Esophagus squamous epithelium (tissue), 5 donors: ENCODE measurements at places on chromosomes 5 and 9.

GRCh38 chr5:117803533-117803932 lies 1184.8 kb downstream of the DTWD2 start:
- DNase-seq: no peak

DNA sequence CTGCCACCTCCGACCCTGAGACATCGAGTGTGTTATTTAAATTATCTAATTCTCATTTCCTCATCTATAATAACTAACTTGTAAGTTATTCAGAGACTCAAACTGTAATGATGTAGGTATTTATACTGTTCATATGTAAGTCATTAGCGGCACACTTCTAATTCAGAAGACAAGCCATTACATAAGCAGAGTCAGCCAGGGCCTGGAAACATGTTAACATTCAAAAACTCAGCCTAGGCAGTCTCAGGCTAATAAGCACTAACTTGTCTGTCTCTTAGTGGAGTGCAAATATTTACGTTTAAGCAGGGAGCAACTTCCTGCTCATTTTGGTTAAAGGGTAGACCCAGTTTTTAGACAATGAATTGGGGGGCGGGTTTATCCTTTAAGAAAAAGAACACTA lies 598.4 kb downstream of the ACTL7B start:
- DNase-seq: no peak

- DNase-seq: no peak
These were observed 51.0 kb downstream of the IRF1 start for GRCh38 chr5:132439521-132440089.

DNA sequence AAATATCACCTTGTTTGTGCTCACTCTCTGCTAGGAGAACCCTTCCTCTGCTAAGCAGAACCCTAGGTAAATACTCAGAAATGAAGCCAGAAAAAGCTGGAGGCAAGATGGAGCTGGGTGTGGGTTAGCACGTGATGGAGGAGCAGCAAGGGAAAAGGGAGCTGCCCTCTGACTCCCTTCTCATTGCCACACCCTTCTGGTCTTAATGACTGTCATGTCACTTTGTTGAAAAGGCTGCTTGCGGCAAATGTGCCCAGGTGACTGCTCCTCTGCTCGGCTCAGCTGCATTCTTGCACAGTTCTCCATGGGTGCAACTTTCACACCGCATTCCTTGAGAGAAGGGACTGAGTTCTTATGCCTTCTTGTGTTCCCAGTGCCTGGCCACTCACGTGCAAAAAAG lies 36.4 kb upstream of the TBC1D2 start:
- DNase-seq: no peak

DNA sequence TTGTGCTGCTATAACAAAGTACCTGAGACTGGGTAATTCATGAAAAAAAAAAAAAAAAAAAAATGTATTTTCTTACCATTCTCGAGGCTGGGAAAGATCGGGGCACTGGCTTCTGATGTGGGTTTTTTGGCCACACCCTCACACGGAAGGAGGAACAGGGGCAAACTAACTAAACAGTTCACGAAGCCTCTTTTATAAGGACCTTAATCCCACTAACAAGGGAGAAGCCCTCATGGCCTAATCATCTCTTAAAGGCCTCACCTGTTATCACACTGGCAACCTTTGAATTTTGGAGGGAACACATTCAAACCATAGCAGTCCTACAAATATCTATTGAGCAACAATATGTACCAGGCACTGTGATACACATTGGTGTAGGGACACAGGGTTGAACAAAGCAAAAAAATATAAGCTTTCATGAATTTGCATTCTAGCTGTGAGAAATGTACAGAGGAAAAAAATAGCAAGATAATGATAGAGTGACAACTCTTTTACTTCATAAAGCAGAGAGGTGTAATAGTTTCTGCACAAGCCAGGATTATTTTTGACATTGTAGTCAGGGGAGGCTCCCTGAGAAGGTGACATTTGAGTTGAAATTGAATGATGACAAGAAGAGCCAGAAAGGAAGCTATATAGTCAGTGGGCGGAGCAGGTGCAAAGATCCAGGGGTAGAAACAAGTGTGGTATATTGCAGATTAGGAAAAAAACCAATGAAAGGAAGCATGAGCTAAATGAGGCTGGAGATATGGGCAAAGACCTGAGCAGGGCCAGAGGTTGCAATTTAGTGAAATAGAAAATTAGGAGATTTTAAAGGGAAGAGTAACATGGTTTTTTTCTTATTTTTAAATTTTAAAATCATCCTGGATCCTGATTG lies 68.1 kb upstream of the GRAMD2B start:
- no peak for DNase-seq

DNA sequence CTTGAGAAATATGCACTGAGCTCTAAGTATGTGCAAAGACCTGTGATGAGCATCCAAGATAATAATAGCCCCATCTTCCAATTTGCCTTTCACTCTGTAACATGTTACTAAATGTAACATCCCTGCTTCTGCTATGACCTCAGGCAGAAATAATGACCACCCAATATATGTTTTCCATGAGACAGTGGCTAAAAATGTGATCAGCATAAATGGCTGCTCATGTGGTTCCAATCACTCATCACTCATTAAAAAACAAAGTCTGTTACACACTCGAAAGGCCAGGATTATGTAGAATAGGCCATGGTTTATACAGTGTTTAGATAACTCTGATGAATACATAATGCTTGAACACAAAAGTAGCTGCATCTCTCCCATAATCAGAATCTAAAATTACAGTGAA lies 71.4 kb upstream of the MOCS2 start:
- no peak for DNase-seq

DNA sequence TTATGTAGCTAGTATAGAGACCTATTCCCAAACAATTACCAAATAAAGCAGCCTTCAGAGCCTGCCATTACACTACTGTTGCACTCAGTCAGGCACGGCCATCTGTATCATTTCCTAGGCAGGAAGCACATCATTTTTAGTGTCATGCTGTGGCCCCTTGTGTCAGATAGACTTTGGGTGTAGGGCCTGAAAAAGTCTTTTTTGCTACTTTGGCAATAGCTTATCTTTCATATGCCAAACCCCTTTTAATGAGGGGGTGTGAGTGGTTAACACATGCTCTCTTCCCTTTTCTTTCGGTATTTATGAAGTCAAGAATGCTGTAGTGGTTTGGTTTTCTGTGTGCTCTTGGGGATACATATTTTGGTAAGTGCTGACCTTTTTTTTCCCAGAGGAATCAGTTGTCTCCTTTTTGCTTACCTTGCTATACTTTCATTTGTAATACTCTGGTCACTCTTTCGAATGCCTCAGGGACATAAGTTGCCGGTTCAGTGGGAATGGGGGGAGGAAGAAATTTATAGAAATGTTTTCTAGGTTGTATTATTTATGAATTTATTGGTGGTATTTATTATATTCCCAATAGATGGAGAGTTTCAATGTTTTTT lies 209.8 kb downstream of the CSNK1G3 start:
- no peak for DNase-seq

- no peak for DNase-seq
These were observed 27.9 kb upstream of the BASP1 start for GRCh38 chr5:17189381-17190036.

- DNase-seq: no peak
These were observed 4.1 kb downstream of the OBP2B start for GRCh38 chr9:133204993-133205336.

GRCh38 chr5:108064302-108064701 lies 317.6 kb downstream of the FBXL17 start:
- DNase-seq: no peak

- DNase-seq: no peak
These were observed 65.8 kb downstream of the ANKRD33B start for GRCh38 chr5:10629682-10630081.

- no peak for DNase-seq
These were observed 7.1 kb downstream of the PHYHD1 start for GRCh38 chr9:128927731-128928411.
